ENCODE measurements at places on chromosomes 1 and 21.

DNA sequence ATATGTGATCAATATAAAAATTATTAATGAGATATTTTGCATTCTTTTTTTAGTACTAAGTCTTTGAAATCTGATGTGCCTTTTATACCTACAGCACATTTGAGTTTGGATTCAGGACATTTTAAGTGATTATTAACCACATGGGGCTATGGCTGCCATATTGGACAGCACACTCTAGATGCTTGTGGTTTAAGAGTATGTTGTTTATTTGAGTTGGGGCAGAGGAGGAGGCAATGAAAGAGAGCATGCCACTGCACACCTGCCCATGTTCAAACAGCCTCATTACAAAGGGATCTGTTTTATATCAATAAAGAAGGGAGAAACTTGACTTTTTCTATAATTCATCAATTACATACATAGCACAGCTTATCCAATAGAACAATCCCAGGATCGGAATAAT, 99.4 kb upstream of the EDEM3 start:
- DNase-seq = no peak

- no peak for DNase-seq
These were observed 457.9 kb downstream of the BRINP3 start for GRCh38 chr1:190019717-190020116.

DNA sequence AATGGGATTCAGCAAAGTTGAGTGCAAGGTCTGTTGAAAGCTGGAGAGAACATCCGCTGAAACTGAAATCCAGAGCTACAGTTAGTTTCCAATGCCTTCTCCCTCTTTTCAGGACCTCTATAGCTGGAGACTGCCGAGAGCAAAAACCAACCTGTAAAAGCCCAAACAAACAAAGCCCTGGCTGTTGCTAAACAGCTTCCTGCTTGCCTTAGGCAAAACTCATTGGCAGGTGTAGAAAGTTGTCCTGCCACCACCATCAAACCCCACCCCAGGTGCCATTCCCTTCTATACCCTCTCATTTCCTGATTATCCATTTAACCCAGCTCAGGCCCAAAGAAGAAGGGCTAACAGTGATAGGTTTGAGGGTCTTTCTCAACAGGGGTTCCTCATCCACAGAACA, 24.7 kb downstream of the SCYL3 start:
- DNase-seq = no peak

- no peak for DNase-seq
These were observed 651.9 kb downstream of the MRPL39 start for GRCh38 chr21:24955275-24955961.

GRCh38 chr1:78222225-78222959, 176.6 kb downstream of the GIPC2 start:
- no peak for DNase-seq

- peak; percentile 51 for DNase-seq
These were observed at the start of gene BRINP2 for GRCh38 chr1:177170756-177171535. Gene BRINP2, plus strand, starts transcription at chr1:177170958. Its CDS starts 58,919 bp downstream, at chr1:177229877.

DNA sequence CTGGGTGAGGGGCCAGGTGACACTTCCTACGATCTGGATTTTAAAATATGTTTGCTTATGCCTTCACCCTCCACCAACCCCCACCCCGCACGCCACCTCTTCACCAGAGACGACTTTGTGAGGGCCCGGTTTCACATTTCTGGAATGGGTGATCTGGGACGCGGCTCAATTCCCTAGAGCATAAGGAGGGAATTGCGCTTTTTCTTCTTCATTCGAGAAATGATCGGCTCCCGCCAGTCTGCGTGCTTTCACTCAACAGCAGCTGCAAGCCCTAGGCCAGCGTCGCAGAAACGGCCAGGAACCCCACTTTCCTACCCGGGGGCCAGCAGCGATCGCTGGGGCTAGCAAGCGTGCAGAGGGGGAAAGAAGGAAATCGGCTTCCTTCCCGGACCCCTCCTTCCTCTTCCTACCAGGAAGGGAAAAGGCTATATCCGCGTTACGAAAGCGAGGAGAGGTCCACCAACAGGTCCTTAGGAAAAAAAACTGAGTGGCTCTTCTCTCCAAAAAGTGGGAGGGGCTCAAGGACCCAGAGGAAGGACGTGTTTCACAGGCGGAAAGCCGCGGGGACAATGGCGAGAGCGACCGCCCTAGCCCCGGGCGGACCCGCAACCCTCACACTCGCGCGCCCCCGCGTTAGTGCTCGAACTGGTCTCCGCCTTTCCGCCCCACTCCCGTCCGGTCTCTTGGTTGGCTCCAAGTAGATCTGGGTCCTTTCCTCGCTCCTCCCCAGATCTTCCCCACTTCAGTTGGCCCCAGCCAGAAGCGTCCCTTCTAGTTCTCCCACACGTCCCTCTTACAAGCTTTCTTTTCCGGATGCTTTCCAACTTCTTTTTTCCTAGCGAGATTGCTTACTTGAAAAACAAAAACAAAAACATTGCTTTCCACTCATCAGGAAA, 1.1 kb upstream of the ADAMTS1 start:
- peak; percentile 19 for DNase-seq

DNA sequence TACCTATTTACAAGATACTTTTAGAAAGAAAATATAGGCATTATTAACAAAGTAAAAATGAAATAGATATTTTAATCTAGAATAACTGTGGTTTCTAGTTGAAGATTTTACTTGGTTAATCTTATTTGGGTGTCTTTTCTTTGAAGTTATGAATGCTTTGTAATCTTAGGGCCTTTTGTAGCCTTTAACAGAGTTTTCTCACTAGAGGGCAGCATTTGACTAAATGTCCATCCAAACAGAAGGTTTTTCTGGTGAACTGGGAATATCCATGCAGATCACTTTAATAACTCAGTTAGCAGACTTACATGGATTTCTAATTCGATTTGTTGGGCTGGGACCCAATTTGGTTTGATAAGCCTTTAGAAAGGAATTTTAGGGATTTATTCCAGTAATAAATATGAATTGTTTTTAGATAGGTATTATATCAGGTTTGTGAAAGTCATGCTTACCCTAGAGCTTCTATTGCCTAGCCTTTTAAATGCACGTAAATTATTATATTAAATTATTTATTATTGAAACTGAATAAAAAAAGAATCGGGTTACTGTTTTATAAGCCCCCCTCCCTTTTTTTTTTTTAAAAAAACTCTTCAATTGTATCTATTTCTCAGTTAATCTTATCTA, 119.7 kb downstream of the ZNF326 start:
- peak; percentile 1 for DNase-seq

GRCh38 chr1:156937883-156938282, 17.5 kb downstream of the LRRC71 start:
- DNase-seq = no peak

DNA sequence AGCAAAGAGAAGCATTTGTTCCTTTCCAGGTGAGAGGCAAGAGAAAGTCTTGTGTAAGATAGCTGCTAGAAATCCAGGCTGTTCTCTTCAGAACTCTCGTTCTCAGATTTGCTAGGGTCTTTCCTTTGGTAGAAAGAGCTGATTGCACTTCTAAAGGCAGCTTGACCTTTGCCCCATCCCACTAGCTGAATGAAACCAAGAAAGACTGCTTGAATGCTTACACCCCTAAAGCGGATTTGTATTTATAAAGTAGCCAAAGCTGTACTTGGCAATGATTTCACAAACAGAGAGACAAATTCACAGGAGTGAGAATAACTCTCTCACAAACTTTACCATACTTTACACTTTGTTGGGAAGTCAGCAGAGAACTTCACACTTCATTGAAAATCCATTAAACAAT, 424.1 kb downstream of the TTLL7 start:
- DNase-seq = no peak

DNA sequence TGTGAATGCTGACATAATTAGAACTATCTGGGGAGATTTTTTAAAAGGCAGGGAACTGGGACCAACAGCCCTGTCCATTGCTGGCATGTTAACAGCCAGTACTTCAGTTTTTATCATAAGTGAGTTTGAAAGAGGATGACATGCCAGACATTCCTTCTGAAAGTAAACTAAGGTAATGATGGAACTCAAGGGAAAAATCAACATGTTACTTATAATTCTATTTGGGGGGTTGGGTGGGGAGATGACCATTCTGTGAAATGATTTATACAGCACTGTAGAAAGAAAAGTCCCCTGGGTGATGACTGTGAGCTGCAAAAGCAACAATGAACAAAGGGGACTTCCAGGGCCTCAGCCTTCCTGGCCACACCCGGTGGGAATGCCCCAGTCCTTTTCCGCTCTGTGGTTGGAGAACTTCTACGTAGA, 5.4 kb upstream of the LAMC2 start:
- DNase-seq = no peak

- no peak for DNase-seq
These were observed 29.0 kb downstream of the PTPRC start for GRCh38 chr1:198667807-198668206.

- DNase-seq = no peak
These were observed 62.8 kb upstream of the PRRC2C start for GRCh38 chr1:171422511-171422910.

DNA sequence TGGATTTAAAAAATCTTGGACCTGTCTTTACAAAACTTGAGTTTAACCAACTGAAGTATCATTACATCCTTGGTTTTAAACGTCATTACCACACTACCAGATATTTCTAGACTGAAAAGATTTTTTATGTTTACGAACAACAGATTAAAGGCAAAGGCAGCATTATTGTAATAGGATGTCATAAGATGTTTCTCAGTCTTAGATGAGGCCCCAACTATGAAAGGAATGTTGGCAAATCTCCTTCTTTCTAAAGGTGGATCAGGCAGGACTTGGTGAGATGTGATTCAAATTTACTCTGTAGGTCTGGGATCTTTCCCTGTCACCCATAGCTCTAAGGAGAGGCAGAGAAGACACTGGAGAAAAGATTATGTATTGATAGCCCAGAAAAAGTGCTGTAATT, 417.9 kb downstream of the PTBP2 start:
- DNase-seq = no peak

DNA sequence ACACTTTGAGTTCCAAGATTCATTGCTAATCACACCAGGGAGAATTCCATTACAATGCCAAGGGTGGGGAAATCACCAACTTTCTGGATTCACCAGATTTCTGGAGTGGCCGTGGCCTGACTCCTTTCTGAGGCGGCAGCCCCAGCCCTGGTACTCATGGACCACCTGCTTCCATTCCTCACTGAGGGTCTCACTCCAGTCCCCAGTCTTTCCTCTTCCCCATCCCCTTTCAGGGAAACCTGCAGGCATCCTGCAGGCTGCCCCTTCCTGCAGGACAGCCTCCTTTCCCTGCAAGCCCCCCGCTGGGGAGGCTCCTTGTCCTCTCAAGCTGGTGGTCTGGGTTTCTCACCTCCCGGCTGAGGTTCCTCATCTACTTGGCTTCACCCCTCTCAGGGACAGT, 12.7 kb upstream of the CDK18 start:
- no peak for DNase-seq

DNA sequence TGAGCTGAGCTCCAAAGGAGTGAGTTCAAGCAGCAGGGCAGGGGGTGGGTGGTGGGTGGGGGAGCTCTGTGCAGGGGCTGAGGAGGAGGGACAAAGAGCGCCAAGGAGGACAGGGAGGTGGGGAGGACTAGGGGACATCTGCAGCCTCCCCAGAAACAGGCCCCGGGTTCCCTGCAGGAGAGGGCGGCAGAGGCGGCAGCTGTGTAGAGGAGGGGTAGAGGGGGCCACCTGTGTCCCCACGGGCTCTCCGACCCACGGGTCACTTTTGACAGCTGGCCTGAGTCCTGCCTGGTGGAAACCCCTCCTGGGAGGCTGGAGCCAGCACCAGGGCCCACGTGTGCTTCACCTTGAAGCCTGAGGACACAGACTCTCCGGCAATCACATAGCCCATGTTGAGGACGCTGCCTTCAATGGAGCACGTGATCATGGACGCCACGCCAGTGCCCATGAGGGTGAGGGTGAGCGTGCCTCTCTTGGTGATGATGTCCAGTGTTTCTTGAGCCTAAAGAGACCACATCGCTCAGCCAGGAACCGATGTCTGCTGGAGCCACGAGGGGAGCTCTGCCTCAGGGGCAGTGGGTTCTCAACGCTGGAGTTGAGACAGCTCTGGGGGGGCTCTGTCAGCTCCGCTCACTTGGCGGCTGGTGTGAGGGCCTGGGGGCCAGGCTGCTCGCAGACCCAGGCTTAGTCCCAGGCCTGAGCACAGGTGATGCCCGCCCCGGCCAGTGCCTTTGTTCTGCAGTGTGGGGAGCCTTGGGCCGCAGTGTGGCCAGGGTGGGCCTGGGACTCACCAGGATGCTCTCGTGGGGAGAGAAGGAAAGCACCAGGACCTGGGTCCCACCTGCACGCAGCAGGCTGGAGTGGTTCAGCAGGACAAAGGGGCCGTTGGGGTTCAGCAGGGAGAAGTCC, 6.6 kb upstream of the TMEM52 start:
- DNase-seq = no peak

- no peak for DNase-seq
These were observed 9.8 kb upstream of the SFN start for GRCh38 chr1:26853156-26853555.

- no peak for DNase-seq
These were observed 6.6 kb downstream of the ZMYND12 start for GRCh38 chr1:42449256-42449655.

DNA sequence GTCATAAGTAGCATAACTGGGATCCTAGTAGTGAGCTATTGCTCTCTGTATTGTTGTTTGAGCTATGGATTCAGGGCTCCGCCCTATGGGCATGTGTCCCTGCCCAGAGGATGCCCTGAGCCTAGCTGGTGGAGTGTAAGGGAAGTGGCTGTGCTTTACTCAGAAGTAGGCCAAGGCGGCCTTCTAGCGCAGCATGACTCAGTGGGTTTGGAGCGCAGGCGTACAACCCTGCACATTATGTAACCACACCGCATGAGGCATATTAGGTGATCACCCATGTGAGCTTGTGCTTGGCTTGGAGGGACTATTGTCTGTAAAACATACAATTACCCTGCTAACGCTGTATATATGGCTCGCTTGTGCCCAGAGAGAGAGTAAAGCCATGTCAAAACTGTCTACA, 11.1 kb upstream of the UBE2U start:
- DNase-seq = no peak

DNA sequence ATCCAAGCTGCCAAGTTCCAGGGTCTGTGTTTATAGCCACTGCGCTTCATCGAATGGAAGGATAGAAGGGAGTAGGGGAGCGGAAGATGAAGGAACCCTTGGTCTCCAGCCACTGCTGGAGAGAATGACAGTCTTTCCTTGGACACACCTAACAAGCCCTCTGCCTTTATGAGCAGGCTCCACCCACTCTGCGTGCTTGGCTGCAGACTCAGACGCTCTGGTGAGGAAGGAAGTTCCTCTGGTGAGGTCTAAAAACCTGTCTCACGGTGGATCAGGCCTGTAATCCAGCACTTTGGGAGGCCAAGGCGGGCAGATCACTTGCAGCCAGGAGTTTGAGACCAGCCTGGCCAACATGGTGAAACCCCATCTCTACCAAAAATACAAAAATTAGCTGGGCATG, 55.4 kb downstream of the MATN1 start:
- no peak for DNase-seq

DNA sequence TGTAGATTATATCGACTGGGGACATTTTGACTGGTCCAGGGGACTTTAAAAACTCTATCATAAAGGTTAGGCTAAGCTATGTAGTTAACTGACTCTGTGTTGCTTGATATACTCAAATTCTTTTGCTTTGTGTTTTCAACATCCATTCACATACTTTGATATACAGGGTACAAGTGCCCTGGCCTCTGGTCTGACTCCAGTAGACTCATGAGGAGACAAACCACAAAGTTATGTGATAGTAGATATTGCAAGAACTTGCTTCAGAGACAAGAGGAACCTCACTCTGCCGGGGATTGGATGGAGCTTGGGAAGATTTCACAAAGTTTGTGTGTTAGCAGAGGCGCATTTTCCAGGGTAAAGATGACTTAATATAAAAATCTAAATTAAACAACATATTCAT, 1.3 kb downstream of the GORAB start:
- DNase-seq = no peak

- no peak for DNase-seq
These were observed 16.0 kb downstream of the IFFO2 start for GRCh38 chr1:18940303-18941020.
